ENCODE measurements at places on chromosomes 6 and 20.

- no peak for DNase-seq
Measured at GRCh38 chr20:15248618-15249395, 911.4 kb upstream of the FLRT3 start.

GRCh38 chr6:5471637-5472398 is 210.5 kb downstream of the FARS2 start:
- peak; percentile 95 for DNase-seq

- DNase-seq = no peak
Measured at GRCh38 chr6:154429711-154430110, 73.1 kb upstream of the IPCEF1 start.

- DNase-seq = no peak
Measured at GRCh38 chr6:152720974-152721373, 23.3 kb downstream of the MYCT1 start.

DNA sequence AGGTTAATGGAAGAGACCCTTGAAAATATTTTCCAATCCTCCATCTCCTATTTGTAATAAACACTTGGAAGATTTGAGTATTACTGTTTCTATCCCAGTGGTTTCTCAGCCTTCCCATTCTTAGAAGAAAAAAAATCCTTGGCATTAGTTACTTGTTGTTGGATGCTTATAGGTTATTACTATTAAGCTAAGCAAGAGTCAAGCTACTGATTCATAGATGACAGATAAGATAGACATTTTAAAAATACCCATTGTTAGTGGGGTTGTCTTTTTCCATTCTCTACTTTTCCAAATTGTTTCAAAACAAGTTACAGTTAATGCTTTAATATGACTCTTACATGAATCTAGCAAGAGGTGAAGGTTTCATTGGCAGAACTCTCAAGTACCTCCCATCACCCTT is 158.5 kb downstream of the HIVEP2 start:
- no peak for DNase-seq

- DNase-seq = no peak
Measured at GRCh38 chr6:64520050-64520449, 884.4 kb downstream of the PHF3 start.

- DNase-seq = peak; percentile 10
Measured at GRCh38 chr6:37254881-37255280, 2.7 kb upstream of the TBC1D22B start.

DNA sequence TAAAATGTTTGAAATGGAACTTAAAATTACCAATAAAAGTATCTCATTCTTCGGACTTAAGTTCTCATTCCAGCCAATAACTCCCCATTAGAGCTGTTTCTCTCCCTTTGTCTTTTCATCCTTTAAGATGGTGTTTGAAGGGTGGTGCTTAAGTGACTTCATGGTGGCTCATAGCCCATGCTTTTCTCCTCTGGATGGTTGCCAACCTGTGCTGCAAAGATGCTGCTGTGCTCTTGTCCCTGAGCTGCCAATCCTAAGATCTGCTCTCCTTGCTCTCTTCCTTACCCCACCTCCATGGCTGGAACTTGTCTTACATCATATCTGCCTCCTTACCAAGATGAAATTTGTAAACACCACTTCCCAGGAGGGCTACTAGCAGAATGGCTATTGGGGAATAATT is 31.6 kb upstream of the PNRC1 start:
- no peak for DNase-seq

DNA sequence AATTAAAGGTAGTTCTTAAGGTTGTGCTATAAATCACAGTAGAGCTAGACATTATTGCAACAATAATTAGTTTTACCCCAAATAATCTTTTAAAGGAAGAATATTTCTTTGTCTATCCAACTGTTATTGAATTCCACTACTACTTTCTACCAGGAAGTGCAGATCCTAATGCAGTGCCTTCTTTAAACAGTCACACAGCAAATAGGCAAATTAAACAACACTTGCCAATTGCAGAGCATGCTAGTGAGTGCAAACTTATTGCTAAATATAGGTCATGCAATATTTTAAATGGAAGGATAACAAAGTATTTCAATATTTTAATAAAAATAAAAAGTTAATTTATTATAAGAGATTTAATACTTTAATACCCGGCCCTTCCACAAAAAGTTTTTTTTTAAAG is 107.3 kb upstream of the BCLAF1 start:
- DNase-seq = no peak

- DNase-seq = no peak
Measured at GRCh38 chr6:116450769-116451740, 10.1 kb upstream of the CALHM6 start.

DNA sequence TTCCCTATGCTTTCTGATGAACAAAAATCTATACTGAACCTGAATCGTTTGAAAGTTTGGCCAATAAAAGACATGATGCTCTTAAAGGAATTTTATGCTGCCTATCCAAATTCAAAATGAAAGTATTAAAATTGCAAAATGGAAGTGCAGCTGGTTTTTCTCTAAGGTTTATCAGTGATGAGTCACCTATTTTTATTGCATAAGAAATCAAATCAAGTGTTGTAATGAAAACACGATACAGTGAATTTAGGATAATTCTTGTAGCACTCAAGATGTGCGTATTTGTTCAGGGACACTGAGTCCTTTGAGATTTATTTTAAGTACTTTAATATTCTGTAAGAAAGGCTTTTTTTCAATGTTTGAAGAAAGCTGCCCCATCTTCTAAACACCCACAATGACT is 409.5 kb downstream of the ADGRB3 start:
- no peak for DNase-seq

GRCh38 chr20:62238569-62239277 is 402 bp downstream of the OSBPL2 start:
- peak; percentile 41 for DNase-seq

- DNase-seq = no peak
Measured at GRCh38 chr6:49264496-49264895, 198.6 kb downstream of the MMUT start.

Data from neural progenitor cell (in vitro differentiated cells).